ENCODE measurements at places on chromosomes 2 and 18.

DNA sequence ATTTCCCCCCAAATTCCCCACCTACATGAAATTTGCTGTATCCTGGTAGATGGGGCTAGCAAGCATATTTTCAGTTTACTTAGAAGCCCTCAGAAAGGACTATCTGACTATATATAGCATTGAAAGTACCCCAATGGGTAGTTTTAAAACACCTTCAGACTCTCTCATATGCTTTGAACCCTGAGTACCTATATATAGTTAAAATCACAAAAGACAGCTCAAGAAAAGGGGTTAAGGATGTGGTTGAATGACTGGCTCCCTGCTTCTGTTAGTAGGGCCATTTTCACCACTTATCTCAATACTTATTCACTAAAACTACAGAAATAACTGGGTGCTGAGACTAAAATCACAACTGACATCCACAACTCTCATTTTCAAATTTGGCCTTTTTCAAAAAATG is 18.5 kb downstream of the WDPCP start:
- no peak for DNase-seq

GRCh38 chr2:68740400-68740914 is 5.8 kb downstream of the ARHGAP25 start:
- DNase-seq = no peak

DNA sequence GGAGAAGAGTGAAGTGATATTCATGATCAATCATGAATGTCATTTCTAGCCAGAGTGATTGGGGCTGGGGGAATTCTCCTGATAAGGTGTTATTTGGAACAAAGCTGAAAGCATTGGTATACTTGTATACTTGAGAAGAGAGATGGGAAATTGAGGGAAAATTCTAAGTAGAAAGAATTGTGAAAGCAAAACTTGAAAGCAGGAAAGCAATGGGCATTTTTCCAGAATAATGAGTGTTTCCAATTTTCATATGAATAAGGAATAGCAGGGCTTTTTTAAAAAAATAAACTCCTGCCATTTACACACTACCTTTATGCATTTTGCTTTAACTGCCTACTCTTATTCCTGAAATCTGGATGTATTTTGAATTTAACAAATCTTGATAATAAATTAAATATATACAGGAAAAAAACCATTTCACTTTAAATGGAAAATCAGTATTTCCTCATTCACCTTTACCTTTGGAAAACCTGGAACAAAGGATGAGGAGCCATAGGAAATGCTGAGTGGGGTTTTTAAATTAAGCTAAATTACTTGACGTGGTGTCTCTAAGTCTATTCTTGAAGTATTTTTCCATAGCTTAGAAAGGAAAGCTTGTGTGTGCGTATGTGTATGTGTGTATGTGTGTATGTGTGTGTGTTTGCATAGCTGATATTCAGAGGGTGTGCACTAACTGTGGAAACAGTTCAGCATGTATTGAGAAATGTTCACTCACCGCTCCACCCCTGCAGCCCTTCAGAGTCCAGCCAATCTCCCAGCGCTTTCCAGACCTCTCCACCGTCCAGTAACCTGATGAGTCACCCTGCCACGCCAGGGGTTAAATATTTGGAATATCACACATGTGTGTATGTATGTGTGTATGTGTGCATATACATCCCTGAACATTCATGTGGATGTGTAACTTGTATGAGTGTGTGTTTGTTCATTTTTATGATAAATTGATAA is 427.3 kb downstream of the THSD7B start:
- DNase-seq = no peak

DNA sequence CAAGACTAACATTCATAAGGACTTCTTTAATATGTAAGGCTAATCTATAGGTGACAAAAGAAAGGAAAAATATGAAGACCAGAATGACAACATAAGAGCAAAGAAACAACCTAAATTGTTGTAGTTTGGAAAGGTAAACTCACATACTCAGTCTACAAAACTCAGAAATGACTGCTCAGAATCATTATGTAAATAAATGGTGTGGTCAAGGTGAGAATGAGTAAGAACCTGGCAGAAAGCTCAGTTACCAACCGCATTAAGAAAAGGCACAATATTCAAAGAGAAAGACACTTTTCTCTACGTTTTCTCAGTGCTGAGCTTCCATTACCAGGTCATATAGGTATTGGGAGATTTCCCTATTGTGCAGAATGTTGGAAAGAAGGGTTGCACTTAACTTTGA is 15.8 kb downstream of the ATF2 start:
- no peak for DNase-seq

GRCh38 chr2:85672456-85672855 is 4.5 kb upstream of the SFTPB start:
- no peak for DNase-seq

- no peak for DNase-seq
Measured at GRCh38 chr2:186303091-186303490, 183.0 kb upstream of the ZC3H15 start.

GRCh38 chr2:127592761-127593227 is 53.2 kb upstream of the GPR17 start:
- no peak for DNase-seq

DNA sequence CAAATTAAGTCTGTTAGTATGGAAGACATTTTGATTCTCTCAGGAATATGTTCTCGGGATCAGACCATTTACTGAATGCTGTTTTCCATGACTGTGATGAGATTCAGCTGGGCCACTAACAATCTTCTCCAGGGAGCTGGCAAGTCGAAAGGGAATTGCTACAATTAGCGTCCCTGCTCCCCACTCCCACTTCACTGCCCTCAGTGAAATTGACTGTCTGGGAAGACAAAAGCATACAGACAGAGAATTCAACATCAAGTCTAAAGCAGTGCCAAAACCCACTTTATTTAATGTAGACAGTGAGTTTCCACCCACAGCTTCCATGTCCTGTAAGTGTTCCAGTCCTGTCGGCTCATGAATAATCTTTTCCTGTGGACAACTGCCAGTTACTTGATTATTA is 34.0 kb upstream of the COL3A1 start:
- DNase-seq = no peak

DNA sequence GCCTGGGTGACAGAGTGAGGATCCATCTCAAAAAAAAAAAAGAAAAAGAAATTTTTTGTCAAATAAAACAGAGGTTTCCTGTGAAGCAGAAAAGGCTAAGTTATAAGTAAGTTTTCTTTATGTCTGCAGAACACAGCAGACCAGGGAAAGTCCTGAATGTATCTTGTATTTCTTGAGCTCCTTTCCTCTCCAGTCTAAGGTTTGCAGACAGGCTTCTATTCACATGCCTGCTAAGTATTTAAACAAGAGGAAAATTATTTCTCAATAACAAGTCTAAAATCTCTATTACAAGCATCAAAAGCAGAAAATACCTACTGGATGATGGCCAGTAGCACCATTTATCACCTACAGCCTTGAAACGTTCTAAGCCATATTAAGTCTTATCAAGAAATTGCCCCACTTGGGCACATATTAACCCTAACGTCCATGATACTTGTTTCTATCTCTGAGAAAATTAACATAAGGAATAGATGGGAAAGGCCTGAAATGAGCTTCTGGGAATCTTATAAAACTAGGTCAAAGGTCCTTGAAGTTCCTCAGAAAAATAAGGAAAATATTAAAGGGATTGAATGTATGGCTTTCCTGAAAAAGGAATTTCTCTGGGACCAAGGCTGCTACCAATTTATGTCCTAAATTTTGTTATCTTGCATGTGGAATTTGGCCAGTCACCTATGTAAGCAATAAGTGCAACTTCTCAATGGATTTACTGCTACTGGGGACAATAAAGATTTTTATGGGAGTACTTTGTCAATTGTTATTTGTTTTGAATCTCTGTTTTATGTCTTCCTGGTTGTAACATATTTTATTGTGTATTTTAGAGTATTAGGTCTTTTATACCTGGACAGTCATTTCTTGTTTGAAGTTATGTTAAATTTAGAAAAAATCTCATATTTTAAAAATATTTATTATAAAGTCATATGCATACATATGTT is 3.0 kb upstream of the REG1A start:
- no peak for DNase-seq

- DNase-seq = no peak
Measured at GRCh38 chr18:48328473-48329210, 80.5 kb downstream of the ZBTB7C start.

- DNase-seq = no peak
Measured at GRCh38 chr18:40004246-40004645, 1950.8 kb upstream of the PIK3C3 start.

DNA sequence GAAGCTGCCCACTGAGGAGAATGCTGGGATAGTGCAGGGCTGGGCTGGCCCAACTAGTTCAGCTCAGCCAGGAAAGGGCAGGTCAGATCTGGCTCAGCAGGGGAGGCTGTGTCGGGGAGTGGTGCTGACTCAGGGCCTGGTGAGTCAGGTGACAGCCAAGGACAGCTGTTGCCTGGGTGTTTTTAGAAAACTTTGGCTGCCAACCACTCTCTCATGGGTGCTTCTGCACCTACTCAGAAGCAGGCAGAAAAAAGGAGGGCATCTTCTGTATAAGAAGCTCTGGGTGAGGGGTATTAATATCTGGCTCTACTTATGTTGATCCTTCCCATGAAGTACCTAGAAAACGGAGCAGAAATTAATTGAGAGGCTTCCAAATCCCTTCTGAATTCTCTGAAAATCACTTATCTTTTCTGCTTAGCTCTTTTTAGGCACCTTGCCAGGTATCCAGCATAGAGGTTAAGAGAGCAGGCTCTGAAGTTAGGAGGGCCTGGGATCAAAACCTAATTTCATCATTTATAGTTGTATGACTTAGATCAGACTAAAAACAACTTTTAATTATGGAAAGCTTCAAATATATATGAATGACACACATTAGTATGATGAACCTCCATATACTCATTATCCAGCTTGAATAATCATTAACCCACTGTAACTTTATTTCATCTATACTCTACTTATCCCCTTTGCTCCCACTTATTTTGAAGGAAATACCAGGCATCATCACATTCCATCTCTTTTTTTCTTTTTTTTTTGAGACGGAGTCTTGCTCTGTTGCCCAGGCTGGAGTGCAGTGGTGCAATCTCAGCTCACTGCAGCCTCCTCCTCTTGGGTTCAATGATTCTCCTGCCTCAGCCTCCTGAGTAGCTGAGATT is 15.5 kb upstream of the RAB10 start:
- peak; percentile 82 for DNase-seq
